GM20000 (cell line): ENCODE measurements at places on chromosomes 6 and 20.

- no peak for DNase-seq
Observed at GRCh38 chr6:32947552-32948465, 5.1 kb downstream of the HLA-DMA start.

- DNase-seq: no peak
Observed at GRCh38 chr6:156830126-156830525, 52.9 kb downstream of the ARID1B start.

DNA sequence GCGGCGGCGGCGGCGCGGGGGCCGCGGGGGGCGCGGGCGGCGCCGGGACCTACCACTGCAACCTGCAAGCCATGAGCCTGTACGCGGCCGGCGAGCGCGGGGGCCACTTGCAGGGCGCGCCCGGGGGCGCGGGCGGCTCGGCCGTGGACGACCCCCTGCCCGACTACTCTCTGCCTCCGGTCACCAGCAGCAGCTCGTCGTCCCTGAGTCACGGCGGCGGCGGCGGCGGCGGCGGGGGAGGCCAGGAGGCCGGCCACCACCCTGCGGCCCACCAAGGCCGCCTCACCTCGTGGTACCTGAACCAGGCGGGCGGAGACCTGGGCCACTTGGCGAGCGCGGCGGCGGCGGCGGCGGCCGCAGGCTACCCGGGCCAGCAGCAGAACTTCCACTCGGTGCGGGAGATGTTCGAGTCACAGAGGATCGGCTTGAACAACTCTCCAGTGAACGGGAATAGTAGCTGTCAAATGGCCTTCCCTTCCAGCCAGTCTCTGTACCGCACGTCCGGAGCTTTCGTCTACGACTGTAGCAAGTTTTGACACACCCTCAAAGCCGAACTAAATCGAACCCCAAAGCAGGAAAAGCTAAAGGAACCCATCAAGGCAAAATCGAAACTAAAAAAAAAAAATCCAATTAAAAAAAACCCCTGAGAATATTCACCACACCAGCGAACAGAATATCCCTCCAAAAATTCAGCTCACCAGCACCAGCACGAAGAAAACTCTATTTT lies 2.0 kb downstream of the FOXC1 start:
- DNase-seq: peak; percentile 53

- no peak for DNase-seq
Observed at GRCh38 chr6:137792160-137793033, 74.7 kb upstream of the TNFAIP3 start.

DNA sequence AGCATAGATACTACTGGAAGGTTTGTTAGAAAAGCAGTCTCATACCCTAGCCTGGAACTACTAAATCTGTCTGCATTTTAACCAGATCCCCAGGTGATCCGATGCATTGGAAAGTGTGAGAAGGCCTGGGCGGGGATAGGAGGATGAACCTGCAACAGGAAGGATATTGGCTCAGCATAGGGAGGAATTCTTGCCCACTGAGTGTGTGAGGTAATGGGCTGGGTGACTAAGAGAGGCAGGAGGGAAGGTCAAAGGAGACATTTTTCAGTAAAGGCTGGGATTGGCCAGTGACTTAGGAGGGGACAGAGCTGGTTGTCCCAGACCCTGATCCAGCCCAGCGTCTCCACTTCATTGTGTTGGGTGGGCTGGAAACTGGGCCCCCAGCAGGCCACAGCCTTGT lies 191.0 kb upstream of the LRFN2 start:
- DNase-seq: no peak

DNA sequence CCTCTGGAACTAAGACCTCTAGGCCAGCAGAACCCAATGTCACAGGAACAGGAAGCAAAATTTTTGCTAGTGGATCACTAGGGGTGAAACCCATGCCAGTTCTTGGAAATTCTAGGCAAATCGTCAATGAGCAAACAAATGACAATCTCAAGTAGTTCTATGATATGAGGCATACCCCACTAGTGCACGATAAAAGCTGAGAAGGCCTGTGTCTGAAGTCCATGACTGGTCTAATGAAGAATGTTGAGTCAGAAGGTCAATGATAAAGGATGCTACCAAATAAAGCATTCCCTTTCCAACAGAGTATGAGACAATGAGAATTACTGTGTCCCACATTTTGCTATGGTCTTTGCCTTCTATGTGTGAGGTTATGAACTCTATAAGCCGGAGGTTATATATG lies 149.4 kb upstream of the NOX3 start:
- no peak for DNase-seq

- peak; percentile 48 for DNase-seq
Observed at GRCh38 chr20:58693226-58694006, 816 bp downstream of the NPEPL1 start.

DNA sequence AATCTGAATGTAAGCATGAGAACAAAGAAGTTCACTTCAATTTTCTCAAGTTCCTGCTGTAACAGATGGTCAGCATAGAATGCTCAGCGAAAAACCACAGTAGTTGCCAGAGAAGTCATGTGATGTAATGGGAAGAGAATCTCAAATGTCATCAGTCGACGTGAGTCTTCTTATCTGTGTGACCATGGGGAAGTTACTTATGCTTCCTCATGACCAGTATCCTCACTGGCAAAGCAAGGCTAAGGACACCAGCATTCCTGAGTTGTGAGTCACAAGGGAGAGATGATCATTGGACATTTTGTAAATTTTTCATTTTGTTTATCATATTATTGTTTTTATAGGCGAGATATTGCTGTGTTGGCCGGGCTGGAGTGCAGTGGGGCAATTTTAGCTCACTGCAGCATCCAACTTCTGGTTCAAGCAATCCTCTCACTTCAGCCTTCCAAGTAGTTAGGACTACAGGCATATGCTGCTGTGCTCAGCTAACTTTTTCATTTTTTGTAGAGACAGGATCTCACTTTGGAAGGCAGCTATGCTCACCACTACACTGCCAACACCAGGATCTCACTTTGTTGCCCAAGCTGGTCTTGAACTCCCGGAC lies 21.9 kb downstream of the SGK1 start:
- peak; percentile 51 for DNase-seq

- no peak for DNase-seq
Observed at GRCh38 chr6:70312165-70312745, 9.4 kb upstream of the COL9A1 start.

DNA sequence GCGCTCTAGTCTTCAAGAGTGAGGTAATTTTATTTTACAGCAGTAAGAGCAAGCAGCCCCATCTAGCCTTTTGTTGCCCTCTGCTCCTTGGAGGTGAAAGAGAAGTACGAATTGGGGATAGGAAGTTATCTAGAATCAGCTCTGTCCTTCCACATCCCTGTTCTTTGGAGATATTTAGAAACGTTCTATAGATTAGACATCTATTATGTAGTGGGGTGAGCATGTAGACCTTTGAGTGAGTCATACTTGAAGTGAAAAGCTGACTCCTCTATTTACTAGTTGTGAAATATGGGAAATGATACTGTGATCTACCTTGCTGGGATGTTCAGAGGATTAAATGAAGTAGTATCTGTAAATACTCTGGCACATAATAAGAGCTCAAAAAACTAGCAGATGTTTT lies 36.0 kb upstream of the SLC35D3 start:
- no peak for DNase-seq

DNA sequence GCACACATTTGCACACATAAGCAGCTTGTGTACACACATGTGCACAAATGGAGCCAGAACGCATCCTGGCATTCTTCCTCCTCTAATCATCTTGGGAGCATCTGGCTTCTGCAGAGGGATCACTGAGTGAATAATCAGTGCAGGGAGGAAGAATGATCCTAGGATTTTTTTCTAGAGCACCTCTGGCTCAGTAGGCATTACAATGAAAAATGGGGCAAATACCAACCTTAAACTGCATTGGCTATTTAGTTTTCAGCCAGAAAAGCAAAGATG lies 205.7 kb upstream of the TCF21 start:
- DNase-seq: no peak

- DNase-seq: no peak
Observed at GRCh38 chr6:114886670-114887436, 544.0 kb upstream of the HS3ST5 start.

DNA sequence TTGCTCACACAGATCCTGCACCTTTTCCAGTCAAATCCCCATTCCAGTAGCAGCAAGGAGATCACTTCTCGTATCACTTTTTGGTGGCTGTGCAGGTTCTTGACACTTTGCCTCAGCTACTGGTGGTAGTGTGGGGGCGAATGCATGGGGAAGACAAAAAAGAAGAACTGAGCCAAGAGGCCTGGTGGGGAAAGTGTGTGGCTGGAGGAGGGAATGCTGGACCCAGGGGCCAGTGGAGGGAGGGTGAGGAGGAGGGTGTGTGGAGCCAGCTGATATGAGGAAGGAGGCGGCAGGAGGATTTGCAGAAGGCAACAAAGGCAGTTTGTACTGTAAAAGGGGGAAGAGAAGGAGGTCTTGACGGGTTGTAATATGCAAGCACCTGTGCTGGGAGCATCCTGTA lies 15.7 kb upstream of the HLA-C start:
- no peak for DNase-seq

- no peak for DNase-seq
Observed at GRCh38 chr6:32073101-32073500, 34.9 kb downstream of the CYP21A2 start.

DNA sequence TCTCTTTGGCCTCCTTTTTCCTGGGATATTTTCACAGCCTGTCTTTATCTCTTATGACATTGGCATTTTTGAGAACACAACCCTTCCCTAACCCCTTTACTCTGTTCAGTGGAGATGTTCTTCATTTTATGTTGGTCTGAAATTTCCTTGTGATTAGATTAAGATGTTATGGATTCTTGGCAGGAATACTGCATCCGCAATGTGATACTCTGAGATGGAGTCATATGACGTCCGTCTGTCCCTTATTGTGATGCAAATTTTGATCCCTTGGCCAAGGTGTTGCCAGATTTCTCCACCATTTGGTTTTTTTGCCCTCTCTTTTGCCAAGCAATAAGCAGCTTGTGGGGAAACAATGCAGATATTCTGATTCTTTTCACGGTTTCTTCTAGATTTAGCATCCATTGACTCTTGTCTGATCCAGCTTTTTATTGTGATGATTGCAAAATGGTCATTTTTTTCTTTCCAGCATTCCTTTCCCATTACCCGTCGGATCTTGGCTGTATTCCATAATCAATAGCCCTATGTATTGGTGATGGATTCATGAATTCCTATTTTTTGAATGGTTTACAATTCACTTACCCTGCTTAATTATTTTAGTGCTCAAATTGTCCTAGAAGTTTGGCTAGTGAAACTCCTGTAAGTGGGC lies 85.1 kb downstream of the NCOA3 start:
- no peak for DNase-seq

DNA sequence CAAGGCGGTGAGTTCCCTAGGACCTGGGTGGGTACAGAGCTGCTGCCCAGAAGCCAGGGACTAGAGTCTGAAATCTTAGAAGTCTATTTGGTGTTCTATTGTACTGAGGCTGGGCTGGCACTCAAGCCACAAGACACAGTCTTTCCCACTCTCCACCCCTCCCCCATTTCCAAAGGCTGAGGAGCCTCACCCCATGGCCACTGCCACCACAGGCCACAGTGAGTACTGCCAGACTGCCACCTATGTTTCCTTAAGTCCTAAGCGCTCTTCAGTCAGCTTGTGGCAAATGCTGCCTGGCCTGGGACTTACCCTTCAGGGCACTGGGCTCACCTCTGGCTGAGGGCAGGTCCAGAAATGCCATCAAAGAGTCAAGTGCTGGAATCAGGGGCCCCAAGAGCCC lies 469.3 kb downstream of the HAO1 start:
- DNase-seq: no peak

GRCh38 chr6:23106951-23107350 lies 537.6 kb downstream of the HDGFL1 start:
- DNase-seq: no peak
